Right cardiac atrium (tissue), 5 donors: ENCODE measurements at places on chromosomes 2 and 18.

GRCh38 chr2:183204397-183204796 lies 80.2 kb downstream of the NUP35 start:
- no peak for DNase-seq

DNA sequence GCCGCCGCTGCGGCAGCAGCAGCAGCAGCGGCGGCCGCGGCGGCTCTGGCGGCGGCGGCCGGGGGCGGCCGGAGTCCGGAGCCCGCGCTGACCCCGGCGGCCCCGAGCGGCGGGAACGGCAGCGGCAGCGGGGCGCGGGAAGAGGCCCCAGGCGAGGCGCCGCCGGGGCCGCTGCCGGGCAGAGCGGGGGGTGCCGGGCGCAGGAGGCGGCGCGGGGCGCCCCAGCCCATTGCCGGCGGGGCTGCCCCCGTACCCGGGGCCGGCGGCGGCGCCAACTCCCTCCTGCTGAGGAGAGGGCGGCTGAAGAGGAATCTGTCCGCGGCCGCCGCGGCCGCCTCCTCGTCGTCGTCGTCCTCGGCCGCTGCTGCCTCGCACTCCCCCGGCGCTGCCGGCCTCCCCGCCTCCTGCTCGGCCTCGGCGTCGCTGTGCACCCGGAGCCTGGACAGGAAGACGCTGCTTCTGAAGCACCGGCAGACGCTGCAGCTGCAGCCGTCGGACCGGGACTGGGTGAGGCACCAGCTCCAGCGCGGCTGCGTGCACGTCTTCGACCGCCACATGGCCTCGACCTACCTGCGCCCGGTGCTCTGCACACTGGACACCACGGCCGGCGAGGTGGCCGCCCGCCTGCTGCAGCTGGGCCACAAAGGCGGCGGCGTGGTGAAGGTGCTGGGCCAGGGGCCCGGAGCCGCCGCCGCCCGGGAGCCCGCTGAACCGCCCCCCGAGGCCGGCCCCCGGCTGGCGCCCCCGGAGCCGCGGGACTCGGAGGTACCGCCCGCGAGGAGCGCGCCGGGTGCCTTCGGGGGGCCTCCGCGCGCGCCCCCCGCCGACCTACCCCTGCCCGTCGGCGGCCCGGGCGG lies 646 bp downstream of the PHLPP1 start:
- peak; percentile 84 for DNase-seq

GRCh38 chr2:100941646-100942240 lies 60.3 kb upstream of the RPL31 start:
- no peak for DNase-seq

GRCh38 chr2:72694715-72695496 lies 130.9 kb downstream of the EXOC6B start:
- peak; percentile 82 for DNase-seq

DNA sequence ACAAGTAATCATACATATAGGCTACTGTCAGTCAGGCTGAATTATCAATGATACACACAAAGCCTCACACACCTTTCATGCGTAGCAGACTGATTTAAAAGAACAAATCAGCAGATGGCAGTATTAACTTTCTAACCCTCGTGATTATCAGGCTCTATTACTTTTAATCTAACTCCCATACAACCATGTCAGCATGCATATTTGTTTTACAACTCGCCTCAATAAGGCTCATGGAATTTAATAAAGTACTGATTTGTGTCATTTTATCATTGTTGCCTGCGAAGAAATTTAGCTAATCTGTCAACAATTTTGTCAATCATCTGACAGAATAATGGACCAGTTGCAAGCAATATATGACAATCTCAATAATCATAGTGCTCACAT lies 82.8 kb downstream of the SLC25A12 start:
- no peak for DNase-seq

DNA sequence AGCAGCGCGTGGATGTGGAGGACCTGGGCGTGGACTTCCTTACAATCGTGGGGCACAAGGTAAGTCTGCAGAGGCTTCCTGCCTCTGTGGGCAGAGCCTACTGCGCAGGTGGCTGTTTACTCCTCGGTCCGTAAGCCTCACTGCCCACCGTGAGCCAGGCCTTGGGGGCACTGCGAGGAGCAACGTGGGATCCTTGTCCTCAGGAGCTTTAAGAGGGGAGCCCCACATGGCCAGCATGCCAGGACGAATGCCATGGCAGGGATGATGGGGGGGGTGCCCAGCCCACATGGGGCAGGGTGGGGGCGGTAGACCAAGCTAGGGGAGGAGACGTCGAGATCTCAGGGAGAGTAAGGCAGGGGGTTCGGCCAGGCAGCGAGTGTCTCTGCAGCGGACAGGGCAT lies 18.0 kb upstream of the ESPNL start:
- no peak for DNase-seq

DNA sequence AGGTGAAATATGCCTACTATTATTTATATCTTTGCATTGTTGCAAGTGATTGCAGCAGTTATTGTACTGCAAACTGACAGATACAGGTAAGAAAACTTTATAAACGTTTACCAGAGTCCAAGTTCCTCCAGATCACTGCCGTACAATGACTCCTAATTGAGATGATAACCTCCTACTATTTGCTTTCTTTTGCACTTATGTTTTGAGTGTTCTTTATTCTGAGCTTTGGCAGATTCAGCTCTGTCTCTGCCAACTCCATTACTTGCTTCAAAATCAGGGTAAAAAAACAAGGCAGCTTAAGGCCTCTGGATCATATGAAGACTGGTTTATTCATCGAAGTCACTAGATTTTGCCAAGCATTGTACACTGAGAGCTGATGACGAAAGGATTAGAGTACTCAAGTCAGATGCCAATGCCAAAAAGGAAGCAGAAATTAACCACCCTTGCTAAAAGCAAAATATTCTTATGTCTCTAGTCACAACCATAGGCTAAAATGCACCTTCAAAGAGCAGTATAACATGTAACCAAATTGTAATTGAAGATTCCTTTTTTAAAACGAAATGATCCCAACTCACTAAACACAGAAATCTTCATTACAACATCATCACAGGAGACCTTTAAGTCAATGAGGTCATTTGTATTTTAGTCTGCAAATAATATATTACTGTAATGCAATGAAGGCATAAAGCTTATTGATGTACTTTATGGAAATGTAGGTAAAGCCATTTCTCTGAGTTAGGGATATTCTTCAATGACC lies 10.5 kb upstream of the IKZF2 start:
- DNase-seq: no peak
